GM10248 (cell line): ENCODE measurements at places on chromosomes 11 and 22.

DNA sequence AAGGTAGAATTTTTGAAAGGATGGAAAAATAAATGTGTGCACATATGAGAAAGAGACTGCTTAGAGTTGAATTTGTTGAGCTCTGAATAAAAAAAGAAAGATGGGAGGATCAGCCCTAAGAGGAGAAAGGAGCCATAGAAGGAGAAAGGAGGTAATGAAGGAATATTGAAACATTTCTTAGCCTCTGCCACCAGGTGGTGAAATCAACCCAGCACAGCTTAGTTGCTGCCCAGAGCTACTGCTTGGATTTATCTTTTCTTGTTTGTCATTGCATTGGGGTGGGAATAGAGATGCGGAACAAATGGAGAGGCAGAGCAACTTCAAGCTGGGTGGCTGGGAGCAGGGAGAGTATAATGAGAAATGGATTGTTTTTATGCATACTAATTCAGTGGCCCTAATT is 80.4 kb downstream of the SERGEF start:
- DNase-seq = no peak

GRCh38 chr11:60914633-60915247 is 782 bp downstream of the TMEM109 start:
- DNase-seq = no peak

DNA sequence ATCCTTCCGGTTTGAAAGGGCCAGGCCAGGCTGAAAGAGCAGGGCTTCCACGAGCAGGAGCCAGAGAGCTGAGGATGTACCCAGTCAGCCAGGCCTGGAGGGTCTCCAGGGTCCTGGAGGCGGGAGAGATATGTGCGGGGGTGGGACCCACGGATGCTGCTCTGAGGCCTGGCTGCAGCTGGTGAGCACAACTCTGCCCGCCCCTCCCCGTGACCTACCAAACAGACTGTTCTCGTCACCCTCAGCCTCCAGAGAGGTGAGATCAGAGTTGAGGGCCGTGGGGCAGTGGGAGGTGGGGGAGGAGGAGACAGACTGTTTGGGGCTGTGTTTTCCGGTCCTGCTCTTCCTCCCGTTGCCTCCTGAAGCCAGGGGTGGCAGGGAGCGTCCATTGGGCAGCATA is 42.2 kb downstream of the TRIOBP start:
- no peak for DNase-seq

DNA sequence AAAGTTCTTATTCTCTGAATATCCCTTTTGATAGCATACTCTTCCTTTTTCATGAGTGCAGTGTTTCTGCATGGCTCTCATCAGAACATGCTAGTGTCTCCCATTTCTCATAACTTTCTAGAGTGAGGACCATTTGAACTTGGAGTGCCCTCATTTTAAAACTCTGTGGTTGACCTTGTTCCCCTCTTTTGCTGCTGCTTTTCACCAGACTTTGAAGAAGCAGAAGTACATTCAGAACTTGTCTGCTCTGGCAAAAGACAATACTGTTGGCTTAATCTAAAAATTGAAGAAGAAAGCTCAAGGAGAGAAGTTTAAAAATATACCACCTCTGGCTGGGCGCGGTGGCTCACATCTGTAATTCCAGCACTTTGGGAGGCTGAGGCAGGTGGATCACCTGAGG is 35.0 kb downstream of the PPARA start:
- no peak for DNase-seq

GRCh38 chr11:119745776-119746535 is 17.0 kb upstream of the NECTIN1 start:
- no peak for DNase-seq

DNA sequence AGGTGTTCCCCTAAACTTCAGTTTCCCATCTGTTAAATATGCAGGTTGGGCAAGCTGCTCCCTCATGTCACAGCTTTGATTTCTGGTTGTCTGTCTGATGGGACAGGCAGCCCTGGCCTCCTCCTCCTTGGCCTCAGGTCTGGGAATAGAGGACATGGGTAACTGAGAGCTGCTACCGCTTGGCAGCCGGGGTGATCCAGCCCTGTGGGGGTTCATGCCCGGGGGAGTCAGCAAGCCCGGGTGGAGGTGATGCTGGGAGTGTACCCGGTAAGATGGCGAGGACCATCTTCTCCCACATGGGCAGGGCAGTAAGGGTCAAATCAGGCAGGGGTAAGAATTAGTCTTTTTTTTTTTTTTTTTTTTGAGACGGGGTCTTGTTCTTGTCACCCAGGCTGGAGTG is 845.0 kb downstream of the TBC1D22A start:
- no peak for DNase-seq

DNA sequence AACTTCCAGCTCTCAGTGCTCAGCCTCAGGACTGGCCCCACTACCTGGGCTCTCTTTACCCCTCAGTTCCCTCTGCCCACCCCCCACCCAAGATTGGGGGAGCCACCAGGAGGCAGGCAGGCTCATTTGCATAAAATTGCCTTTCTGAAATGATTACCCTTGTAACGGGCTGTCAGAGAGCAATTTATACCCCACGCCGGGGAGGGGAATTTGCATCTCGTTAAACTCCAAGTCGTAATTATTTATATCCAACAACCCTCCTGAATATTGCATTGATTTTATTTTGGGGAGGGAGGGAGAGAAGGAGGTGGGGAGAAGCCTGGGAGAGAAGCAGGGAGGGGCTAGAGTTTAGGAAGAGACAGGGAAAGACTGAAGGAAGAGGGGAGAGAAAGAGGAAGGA is 8.3 kb downstream of the NRXN2 start:
- DNase-seq = no peak

GRCh38 chr22:20857247-20857643 is 1.4 kb downstream of the PI4KA start:
- DNase-seq = no peak

GRCh38 chr11:107041088-107041444 is 22.8 kb upstream of the GUCY1A2 start:
- DNase-seq = no peak

DNA sequence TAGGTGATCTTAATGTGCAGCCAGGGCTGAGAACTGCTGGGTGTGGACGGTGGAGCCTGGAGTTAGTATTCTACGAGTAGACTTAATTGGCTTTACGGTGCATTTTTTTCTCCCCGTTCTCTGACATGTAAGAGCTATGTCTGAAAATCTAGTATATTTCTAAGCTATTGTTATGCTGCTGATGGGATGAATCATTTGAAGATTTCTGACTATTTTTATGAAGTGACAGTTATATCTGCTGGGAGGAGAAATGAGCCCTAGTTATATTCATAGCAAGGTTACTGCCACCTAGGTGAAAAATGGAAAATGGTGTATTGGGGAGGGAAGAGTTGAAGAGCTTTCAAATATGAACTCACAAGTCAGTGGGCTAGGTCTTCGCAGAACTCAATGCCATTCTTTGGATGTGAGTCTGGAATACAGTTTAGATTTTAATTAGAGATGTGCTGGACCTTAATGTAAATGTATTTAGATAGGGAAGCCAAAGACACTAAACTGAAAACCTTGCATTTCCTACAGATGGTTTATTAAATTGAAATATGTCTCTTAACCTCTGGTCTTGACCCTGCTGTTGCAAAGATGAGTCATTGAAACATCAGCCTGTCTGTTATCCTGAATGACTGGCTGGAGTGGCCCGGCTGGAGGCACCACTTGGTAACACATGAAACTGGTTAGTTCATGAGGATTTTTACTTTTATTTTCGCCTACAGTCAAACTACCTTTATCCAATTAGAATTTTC is 293.7 kb downstream of the DDX10 start:
- DNase-seq = no peak

DNA sequence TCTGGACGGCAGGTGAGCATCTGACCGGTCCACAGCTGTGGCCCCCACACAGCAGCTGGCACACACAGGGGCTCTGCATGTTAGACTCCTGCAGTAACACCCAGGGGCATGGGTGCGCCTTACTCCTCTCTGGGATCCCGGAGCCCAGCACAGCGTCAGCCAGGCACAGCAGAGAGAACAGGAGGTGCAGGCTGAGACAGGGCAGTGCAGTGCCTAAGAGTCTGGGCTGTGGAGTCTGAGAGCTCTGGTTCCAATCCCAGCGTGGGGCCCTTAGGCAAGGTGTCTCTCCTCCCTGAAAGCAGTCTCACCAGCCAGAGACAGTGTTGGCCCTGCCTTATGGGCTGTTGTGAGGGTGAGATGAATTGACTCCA is 2.3 kb downstream of the NUDT8 start:
- no peak for DNase-seq

DNA sequence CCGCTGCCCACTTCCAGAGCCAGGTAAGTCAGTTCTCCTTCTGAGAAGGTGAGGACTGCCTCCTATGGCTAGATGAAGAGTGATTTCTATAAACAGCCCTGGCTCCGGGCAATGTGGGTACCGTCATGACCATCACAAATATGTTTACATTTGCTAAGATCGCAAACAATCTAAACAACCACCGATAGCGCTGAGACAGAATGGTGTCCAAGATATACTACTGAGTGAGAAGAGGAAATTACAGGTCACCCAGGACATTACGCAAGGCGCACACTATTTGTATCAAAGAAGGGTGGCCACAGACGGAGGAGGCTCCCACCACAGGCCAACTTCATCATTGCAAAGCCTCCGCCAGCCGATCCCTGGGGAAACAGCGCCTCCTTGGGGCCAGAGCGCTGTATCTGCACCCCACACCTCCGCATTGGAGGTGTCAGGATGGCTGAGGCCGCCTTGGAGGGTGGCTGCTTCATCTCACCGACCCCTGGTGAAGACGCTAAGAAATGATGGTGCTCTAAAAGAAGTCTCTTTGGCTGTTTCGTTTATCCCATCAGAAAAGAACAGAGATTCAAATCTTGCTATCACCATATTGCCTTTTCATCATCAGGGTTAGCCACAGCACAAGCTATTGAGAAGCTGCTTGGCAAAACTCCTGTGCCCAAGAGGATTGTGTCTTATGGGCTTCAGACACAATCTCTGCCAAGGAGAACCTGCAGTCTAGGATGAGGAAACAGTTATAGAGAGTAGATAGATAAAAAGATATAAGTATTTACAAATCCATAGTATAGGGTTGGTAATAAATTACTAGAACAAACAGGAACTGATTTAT is 12.3 kb upstream of the ASRGL1 start:
- peak; percentile 76 for DNase-seq

DNA sequence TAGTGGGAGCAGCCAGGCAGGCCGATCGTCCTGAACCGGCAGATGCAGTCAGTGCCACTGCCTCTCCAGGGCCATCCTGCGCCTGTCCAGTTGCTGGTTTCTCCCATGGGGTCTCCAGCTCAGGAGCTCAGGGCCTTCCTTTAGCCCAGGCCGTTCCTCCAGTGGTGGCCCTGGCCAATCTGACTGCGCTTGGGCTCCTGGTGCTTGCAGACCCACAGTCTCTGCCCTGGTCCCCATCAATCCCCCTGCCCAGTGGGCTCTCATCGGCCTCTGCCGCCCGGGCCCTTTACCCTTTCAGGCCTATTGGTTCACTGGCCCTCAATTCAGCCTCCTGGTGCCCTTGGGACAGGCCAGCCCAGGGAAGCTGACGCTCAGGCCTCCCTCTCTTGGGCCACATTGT is 29.2 kb upstream of the TSKU start:
- DNase-seq = no peak

DNA sequence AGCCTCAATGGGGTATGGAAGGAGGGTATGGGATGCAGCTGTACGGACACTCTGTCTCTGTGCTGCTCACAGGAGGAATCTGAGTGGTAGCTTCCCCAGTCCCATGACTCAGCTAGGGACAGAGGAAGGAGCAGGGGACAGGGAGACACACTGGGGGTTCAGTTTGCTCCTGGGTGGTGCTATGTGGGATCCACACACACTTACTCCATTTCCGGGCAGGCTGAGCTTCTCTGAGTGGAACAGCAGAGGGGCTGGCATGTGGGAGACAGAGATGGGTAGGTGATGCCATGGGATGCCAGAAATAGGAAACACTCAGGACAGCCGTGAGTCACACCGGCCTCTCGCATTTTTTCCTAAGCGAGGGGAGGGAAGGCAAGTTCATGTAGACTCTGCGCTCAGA is 59.2 kb upstream of the KIRREL3 start:
- DNase-seq = no peak

DNA sequence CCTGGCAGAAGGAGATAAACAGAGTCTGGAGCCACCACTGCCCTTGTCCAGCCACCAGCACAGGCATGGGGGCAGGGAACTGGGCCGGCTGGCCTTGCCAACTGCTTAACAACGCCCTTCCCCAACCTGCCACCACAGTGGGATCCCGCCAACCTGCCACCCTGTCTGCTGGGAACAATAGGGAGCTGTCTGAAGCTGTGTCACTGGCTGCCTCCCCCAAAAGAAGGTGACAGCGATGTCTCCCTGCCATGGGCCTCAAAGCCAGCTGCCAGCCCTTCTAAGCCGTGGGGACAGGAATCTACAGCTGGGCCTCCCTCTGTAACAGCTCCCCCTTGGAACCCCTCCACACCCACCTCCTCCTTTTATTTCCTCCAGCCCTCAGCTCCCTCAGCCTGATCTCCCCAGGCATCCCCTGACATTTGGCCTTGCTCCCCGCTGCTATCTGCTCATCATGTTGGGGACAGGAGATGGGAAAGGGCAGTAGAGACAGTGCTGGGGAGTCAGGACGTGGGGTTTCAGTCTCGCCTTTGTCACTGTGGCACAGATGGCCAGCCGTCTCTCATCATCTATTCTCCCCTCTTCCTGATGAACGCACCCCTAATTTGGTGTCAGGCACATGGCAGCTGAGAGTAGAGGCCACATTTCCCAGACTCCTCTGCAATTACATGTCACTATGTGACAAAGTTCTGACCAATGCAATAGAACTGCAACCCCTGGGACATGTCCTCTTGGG is 51.3 kb upstream of the PRDM11 start:
- no peak for DNase-seq

- no peak for DNase-seq
Observed at GRCh38 chr11:129930743-129931142, 35.4 kb upstream of the NFRKB start.

- no peak for DNase-seq
Observed at GRCh38 chr22:40404251-40405177, 34.1 kb downstream of the SGSM3 start.

- no peak for DNase-seq
Observed at GRCh38 chr11:121330614-121331435, 38.3 kb downstream of the SC5D start.

DNA sequence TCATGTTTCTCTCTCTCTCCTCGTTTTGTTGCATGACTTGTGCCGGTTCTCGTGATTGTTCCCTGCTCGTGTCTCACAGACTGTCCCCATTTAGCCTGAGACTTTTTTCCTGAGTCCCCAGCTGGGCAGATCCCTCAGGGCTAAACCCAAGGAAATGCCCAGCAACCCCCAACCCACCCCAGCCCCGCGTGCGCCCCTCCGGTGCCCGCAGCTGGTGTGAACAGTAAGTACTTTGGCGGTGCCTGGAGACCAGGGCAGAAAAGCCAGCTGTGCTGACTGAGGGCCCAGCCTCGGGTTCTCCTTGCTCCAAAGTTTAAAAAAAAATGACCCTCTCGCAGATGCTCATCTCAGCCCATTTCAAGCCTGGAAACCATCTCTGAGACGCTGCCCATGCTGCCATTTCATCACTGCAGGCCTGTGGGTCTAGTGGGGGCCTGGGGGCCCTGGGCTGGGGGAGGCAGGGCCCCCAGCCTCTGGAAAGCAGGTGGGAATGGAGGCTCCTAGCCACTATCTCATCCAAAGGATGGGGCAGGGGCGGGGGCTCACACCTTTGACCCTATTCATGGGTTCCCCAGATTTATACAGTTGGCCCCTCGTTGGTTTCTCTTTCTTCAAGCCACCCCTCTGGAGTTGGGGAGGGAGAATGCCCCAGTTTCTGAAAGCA is 41.8 kb downstream of the KCNC1 start:
- no peak for DNase-seq

- no peak for DNase-seq
Observed at GRCh38 chr11:34874202-34874601, 42.0 kb downstream of the APIP start.
